ENCODE measurements at places on chromosomes 3 and 15.

DNA sequence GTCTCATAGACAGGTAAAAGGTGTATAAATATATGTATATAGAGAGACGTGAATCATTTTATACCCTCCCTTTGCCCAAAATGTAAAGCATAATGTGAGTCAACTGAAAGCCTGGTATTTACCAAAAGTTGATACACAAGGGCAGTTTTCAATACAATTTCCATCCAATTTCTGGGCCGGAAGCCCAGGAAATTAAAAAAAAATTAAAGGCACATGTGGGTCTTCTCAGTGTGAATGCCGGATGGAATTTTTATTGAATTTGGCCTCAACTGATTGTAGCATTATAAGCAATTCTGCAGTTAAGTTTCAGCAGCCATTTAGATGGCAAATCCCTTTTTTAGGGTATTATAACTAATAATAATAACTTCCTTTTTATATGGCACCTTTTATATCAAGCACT lies 3.3 kb upstream of the CNTN3 start:
- no peak for DNase-seq

- no peak for DNase-seq
Measured at GRCh38 chr3:177474652-177475355, 277.5 kb upstream of the TBL1XR1 start.

GRCh38 chr3:53416530-53416929 lies 69.2 kb upstream of the DCP1A start:
- no peak for DNase-seq

DNA sequence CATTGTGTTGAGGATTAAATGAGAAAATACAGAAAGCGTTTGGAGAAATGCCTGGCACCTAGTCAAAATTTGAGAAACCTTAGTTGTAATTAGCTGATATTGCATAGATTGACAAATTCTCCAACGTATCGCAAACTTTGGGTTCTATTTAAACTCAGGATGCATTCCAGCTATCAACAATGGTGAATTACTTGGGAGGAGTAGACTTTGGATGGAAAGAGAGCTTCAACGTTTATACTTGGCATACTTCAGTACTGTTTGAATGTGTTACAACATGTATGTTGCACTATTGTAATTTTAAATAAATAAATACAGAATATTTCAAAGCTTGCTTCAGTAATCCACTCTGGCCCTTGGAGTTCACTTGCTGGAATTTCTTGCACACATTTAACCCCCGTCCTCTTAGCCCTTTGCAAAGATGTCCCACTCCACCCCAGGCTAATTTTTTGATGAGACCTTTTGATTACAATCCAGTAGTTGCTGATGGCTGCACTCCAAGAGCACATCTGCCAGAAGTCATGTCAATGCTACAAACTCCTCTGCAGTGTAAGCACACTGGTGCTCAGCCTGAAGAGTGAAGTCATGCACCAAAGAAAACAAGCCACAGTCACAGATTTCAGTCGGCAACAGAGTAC lies 4.7 kb upstream of the DIS3L start:
- no peak for DNase-seq

- DNase-seq: no peak
Measured at GRCh38 chr3:184608209-184608608, 46.6 kb downstream of the EPHB3 start.

- no peak for DNase-seq
Measured at GRCh38 chr15:85073556-85074194, 92.0 kb downstream of the PDE8A start.

- no peak for DNase-seq
Measured at GRCh38 chr3:128033102-128033501, 19.1 kb upstream of the SEC61A1 start.
